Thymus (tissue), 14 donors: ENCODE measurements at places on chromosomes 11 and 22. TPM values are rescaled to one million over a fixed set of nuclear protein-coding genes. Genes with fewer than 3 reads are reported as not detected.

ART1 gene
- polyA plus RNA-seq: 0.02 TPM

NRIP3 gene
- 0.80 TPM for polyA plus RNA-seq

TEX12 gene
- 0.37 TPM for polyA plus RNA-seq

FOLR2 gene
- 32.7 TPM for polyA plus RNA-seq

MISFA gene
- polyA plus RNA-seq: 0.78 TPM

FAM181B gene
- 0.18 TPM for polyA plus RNA-seq

XNDC1N gene
- 3.0 TPM for polyA plus RNA-seq

SLC22A12 gene
- not detected for polyA plus RNA-seq

IRF7 gene
- 102 TPM for polyA plus RNA-seq

OR10D3 gene
- not detected for polyA plus RNA-seq

OR6T1 gene
- not detected for polyA plus RNA-seq

MMP3 gene
- 0.48 TPM for polyA plus RNA-seq

RIBC2 gene
- polyA plus RNA-seq: 0.66 TPM

ADORA2A gene
- 21.8 TPM for polyA plus RNA-seq

ST3GAL4 gene
- 6.1 TPM for polyA plus RNA-seq

ROM1 gene
- polyA plus RNA-seq: 7.6 TPM
